ENCODE measurements at places on chromosomes 1 and 21.

DNA sequence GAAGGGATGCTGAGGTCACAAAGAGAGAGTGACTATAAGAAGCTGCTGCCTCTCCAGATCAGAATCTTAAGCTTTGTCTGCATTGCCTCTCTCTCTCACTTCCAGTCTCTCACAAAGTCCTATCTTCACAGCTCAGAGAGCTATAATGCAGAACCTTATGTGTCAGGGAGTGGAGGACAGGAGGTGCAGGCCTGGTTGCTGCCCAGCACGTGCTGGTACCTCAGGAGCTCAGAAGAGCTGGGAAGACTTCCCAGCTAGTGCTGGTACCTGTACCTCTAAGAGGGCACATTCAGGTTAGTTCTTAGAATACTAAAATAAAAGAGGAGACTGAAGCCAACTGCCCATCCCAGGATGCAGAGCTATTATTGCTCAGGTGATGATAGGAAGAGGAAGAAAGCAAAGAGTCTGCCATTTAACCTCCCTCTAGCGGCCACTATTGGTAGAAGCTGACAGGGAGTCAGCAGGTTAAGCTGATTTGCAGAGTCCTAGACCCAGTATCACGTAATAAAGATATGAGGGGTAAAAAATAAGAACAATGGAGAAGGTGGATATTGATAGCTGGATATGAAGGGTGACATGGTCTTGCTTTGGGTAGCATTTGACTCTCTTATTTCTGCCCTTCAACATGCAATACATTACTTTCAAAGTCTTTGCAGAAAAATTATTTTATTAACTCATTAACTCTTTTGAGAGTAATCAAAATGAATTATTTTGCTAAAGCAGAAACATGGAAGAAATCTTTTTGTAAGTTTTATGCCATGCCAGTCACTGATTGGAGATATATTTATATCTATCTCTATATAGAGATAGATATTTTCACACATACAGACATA is 138.1 kb upstream of the HMCN1 start:
- DNase-seq, result peak; percentile 22

DNA sequence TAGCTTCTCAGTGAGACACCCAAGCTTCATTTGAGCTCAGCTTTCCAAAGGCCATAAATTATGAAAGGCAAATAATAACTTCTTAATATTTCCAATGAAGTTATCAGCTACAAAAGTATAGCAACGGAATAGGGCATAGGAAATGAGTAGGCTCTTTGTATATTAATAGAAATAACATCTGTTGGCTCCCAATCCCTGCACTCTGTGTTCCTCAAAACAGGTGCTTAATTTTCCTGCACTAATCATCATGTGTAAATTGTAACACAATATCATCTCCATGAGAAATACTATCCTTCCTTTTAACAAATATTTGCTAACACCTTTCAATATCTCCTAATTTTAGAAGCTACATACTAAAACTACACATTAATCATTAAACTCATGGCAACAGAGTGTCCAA is 19.2 kb upstream of the IFI44L start:
- no peak for DNase-seq

- DNase-seq, result no peak
Observed at GRCh38 chr1:232183802-232184201, 446.1 kb downstream of the SIPA1L2 start.

DNA sequence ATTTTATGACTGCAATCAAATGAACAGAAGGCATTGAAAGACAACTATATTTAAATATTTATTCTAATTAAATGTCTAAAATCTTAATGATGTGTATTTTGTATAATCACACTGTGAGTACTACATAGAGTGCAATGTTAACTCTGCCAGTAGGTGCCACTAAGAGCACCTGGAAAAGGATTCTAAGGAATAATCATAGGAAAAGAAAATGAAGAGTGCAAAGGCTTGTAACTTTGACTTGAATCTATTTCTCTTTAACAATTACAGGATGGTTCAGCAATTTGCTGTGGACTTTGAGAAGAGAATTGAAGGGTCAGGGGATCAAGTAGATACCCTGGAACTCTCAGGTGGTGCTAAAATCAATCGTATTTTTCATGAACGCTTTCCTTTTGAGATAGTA is 200.4 kb downstream of the DNM3 start:
- DNase-seq, result no peak

DNA sequence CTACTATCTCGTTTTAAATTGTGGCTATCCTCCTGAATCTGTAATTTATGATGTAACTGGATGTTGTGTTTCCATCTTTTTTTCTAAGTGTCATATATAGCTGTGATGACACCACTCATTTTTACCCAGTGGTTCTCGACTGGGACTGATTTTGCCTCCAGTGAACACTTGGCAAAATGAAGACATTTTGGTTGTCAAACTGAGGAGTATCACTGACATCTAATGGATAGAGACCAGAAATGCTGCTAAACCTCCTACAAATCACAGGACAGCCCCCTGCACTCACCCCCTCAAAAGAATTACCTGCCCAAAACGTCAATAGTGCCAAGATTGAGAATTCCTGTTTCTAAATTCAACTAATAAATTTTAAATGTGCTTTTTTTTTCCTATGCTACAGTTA is 1.9 kb downstream of the TRMT13 start:
- no peak for DNase-seq

DNA sequence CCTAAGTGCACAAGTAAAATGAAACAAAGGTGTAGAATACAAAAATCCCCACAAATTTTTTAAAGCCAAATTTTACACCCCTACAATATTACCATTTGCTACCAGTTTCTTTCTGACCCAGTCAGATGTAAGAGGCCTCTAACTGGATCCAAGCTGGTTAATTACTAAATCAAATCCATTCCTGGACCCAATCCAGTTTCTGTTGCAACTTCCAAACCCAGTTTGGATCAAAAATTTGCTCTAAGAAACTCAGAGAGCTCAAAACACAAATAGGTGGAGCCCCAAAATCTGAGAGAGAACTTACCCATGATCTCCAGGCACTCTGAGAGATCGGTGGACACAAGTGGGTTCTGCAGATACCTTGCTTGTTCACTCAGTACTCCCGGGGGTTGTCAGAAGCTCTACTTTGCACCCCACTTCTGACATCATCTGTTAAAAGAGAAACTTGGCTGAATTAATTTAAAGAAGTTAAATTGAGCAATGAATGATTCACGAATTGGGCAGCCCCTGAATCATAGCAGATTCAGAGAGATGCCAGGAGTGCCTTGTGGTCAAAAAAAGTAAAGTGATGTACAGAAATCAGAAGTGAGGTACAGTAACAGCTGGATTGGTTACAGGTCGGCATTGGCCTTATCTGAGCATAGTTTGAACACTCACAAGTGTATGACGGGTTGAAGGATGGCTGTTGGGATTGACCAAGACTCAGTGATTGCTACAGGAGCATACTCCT is 448.0 kb downstream of the KCNT2 start:
- no peak for DNase-seq

DNA sequence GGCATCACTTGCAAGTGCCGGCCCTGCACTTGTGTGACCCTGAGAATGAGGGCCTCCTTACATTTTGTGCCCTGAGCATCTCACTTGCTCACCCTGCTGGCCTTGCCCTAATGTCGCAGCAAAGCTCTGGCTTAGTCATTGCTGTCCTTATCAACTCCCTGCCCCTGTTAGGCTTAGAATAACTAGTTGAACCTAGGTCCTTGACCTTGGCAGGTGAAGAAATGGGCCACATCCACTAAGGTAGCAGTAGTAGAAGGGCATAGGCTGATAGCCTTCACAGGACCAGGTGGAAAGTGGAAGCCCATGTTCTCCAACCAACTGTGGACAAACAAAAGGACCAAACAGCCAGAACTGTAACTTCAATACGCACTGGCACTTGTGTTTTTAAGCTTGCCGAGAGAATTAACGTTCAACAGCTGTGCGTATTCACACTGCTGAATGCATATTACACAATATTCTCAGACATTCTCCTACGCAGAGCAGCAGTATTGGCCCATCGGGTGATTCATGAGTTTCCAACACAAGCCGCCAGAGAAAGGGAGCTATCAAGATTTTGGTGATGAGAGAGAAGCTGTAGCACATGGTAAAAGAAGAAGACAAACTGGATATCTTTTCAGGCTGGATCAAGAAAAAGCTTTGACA is 27.7 kb upstream of the PTGFRN start:
- no peak for DNase-seq

- DNase-seq, result no peak
Observed at GRCh38 chr1:194103516-194104246, 917.3 kb upstream of the B3GALT2 start.

GRCh38 chr1:47722909-47723580 is 274.1 kb downstream of the TRABD2B start:
- no peak for DNase-seq

DNA sequence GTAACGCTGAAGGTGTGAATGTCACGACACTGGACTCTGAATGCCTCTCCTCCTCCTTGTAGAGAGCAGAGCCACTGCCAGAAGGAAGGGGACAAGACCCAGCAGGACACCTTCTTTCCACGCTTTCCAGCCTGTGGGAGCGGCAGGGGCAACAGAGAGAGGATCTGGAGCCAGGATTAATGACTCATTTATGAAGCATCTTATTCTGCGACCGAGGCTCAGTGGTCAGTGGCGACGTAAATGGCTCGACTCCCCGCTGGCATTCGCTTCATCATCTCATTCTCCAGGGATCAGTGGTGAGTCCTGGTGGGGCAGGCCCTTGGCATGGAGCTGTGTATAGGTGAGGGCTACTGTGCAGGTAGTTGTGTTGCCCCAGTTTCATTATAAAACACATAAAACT is 4.6 kb downstream of the SLC37A1 start:
- no peak for DNase-seq

DNA sequence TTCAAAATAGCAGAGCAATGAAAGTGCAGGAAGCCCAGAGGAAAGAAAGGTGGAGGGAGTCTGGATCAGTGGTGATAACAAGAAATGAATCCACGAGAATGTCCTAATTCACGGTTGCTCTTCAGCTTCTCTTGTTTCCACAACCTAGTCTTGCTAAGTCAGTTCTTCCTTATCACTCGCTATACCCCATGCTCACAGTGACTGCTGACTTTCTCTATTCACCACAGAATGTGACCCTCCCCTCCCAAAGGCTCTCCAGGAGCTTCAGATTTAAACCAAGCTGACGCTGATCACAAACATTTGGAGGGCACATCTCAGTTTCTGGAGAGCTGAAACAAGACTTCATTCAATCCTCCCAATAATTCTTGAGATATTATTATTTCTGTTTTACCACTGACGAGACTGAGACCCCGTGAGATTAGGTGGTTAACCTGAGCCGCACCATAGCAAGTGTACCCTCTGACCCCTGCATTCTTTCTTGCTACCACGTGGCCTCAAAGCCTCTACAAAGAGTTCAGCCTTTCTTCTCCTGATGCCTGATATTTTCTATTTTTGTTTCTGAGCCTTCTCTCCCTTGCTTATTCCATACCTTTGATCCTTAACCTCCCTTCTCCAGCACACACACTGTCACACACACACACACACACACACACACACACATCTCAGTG is 10.7 kb upstream of the CCN1 start:
- DNase-seq, result no peak

DNA sequence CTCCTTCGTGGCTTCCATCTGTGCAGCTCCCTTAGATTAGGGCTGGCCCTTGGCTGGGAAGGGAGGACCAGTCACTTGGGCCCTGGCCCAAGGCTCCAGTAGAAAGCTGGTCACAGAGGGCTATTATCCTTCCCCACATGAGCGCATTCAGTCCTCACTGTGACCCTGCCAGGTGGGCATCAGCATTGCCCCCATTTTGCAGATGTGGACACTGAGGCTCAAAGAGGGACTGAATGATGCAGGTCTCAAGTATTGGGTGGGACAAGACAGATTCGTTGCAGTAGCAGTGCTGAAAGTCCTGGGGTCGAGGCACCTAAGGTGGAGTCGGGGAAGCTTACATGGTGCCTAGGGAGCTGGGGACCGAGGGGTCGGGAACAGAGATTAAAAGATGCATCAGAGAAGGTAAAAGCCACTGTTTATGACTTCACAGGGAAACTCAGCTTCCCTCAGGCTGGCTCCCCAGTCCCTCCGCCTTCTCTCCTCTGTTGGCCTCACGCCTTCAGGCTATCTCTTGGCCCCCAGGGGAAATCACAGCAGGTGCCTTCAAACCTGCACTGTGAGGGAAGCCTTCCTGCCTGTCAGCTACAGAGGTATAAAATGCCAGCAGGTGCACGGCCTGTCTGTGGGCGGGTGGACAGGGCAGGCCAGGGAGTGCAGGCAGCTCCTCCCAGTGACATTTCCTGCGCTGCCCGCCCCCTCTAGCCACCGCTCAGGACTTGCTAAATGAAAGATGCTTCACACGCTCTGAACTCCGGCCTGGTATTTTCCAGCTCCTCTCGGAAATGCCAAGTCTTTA is 178.4 kb downstream of the GRIK3 start:
- DNase-seq, result no peak

DNA sequence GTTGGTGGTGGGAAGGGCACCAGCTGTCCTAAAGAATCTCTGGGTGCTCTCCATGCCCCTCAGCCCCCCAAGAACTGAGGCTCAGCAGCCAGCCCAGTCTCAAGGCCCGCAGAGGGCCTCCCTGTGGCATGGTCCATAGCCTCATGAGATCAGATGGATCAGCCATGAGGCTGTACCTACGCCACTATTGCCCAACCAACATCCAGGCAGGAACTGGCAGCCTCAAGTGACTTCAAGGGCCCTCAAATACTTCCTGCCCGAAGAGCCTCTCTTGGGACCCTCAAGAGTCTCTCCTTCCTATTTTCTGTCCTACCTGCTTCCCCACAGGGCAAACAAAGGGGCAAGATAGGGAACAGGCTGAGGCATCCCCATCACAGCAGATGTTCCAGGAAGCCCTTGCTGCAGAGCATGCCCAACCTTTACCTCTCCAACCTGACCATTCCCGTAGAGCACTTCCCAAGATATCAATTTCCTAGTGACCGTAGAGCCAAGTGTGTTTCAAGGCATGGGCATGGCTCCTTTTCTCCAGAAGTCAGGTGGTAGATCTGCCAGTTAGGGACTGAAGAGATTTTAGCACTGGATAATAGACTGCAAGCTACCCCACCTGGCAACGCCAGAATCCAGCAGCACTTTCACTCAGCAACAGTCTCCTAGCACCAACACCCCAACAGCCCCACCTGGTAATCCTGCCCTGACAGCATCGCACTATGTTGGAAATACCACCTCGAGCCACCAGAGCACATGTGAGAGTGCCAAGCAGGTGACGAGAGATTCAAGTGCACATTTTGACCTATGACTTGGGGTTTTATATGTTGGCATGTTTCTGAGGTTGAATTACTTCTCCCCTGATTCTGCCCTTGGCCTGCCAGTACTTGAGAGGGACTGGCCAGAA is 13.7 kb upstream of the MFSD2A start:
- no peak for DNase-seq

DNA sequence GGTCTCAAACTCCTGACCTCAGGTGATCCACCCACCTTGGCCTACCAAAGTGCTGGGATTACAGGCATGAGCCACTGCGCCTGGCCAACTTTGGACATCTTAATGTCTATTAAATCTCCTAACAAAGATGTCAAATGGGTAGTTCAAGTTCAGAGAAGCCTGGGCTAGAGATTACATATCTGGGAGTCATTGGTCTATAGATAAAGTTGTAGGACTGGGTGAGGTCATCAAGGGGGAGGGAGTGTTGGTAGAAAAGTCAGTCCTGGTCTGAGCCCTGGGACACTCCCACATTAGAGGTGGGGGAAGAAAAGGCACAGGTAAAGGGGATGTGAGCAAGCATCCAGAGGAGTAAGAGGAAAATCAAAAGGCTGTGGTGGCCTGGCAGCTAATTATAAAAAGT is 6.6 kb downstream of the UBIAD1 start:
- DNase-seq, result no peak

Measured in AML-193 (cell line).